ENCODE measurements at places on chromosomes 7 and 10. TPM values are rescaled to one million over a fixed set of nuclear protein-coding genes. Genes with fewer than 3 reads are reported as not detected.
A peak's percentile ranks its signal among the peaks of the same experiment; 100 is the strongest.

DNA sequence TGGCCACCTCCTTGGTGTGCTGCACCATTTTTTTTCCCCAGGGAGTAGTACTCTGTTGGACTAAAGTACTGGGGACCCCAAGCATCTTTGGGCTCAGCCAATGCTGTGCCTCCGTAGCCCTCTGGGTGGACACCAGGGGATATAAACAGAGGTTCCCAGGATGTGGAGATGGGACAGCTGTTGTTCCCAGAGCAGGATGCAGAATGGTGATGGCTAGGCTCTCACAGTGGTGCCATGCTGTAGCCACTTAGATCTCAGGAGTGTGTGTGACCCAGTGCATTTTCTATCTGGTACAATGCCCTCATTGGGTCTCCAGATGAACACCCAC lies 50.9 kb upstream of the SCIN start:
- DNase-seq: no peak

GRCh38 chr7:114944745-114945625 lies 23.1 kb downstream of the MDFIC start:
- no peak for DNase-seq

The BAMBI gene
- total RNA-seq: 3.3 TPM

- DNase-seq: no peak
Measured at GRCh38 chr7:52615021-52615695, 420.3 kb upstream of the POM121L12 start.

The IL6 gene
- total RNA-seq: 1.4 TPM

DNA sequence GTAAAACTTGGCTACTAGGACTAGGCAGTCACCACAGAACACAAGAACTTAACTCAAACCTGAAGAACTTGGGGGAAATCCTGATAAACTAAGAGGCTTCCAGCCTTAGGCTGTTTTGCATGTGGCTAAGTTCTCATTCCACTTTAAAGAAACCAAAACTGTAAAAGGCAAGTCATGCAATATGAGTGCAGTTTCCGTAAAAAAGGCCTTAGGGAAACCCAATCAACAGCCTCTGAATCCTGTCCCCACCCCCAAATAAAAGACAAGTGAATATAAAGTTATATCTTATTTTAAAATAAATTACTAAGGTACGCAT lies 95.1 kb downstream of the USP6NL start:
- no peak for DNase-seq

The DIP2C gene
- 1.1 TPM for total RNA-seq

DNA sequence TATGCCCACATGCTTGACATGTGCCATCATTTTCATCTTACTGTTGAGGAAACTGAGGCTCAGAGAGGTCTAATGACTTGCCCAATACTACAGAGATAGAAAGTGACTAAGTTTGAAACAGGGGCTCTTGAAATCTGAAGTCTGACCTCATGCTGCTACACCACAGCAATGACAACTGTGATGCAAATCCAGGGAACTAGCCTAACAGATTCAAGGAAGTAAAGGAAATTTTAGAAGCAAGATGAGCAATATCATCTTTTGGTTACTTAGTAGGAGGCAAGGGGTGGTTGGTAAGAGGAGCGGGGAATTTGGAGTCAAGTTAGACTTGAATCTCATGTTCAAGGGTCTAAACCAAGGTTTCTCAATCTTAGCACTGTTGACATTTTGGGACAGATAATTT lies 26.3 kb upstream of the OSBPL3 start:
- DNase-seq: no peak

DNA sequence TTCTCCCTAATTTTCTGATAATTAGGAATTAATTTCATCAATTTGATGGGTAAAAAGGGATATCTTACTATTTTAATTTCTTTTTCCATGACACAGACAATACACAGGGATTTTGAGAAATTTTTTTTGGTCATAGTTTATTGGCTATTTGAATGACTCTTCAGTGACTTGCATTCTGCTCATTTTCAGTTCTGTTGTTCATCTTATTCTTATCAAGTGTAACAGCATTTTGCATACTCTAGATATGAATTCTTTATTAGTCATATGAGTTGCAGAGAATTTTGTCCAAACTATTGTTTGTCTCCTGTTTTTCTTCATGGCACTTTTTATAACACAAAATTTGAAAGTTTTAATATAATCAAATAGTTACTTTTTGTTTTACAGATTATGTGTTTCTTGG lies 41.7 kb downstream of the MKLN1 start:
- no peak for DNase-seq

The MEOX2 gene
- total RNA-seq: not detected

DNA sequence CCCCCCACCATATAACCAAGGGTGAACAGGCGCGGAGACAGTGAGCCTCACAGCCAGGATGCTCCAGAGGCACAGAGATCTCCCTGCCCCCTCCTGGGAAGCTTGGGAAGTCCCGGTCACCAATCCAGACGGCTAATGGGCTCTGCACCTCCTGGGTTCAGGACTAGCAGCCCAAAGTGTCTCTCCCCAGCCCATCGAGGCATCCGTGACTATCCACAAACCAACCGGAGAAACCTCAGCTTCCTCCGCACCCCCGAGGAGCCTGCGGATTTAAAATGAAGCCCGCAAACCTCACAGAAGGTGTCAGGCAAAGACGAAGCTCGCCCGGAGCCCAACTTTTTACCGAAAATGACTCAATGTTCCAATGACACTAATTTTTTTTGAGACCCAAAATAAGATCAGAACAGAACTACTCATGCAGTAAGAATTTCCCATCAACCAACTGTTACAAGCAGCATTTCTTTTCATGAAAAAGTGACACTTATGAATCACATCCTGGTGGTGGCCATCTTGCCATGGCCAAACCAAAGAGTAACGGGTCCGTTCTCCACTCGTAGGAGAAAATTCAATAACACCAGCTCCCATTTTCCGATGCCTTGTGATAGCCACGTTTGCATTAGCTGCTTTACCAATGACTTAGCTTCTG lies 6.0 kb downstream of the PDGFA start:
- no peak for DNase-seq

- no peak for DNase-seq
Measured at GRCh38 chr10:97598407-97599271, 9.1 kb downstream of the C10orf62 start.

The PLAC9 gene
- total RNA-seq: 2.1 TPM

The BAIAP2L1 gene
- 89.4 TPM for total RNA-seq

- DNase-seq: no peak
Measured at GRCh38 chr7:148794476-148794875, 89.6 kb downstream of the EZH2 start.

DNA sequence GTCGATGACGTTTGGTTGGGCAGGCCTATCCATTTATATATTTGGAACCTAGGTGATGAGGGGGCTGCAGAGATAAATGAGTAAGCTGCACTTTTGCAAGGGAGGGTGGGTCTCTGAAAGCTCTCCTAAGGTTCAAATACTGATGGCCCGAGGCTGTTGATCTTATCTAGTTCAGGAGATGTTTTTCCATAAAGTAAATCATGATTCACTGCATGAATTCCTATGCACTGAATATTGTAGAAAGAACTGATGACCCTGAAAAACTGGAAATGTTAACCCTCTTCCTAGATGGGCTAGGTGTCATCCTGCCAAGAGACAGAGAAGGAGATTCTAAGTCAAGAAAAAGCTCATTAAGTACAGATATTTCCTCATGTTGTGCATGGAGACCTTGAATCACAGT lies 459.9 kb downstream of the PLXNA4 start:
- peak; percentile 90 for DNase-seq

- DNase-seq: no peak
Measured at GRCh38 chr7:1457059-1457948, 2.0 kb downstream of the MICALL2 start.

GRCh38 chr7:148515237-148515636 lies 75.3 kb upstream of the C7orf33 start:
- no peak for DNase-seq

The SYT15B gene
- total RNA-seq: 0.94 TPM

DNA sequence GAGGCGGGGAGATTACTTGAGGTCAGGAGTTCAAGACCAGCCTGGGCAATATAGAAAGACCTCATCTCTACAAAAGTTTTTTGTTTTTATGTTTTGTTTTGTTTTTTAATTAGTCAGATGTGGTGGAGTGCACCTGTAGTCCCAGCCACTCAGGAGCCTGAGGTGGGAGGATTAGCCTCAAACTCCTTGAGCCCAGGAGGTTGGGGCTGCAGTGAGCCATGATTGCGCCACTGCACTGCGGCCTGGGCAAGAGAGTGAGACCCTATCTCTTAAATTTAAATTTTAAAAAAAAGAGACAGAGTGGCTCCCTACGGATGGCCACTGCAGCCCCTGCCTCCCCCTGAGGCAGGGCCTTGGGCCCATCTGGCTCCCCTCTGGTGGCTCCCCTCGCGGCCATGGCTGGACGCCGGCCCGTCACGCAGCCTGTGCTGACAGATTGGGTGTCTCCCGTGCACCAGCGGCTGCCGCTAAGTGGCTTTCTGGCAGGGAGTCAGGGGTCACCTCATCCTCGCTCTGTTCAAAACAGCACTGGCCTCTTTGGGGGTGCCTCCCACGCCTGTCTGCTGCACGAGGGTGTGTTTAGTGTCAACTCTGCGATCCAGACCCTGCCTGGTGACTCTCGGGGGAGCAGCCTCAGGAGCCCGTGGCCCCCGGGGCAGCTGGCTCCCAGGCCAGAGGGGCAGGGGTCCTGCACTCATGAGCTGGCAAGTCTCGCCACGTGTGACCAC lies 44.4 kb upstream of the ELN start:
- DNase-seq: no peak

Measured in PC-9 (cell line).